ENCODE measurements at places on chromosomes 16 and 17.

DNA sequence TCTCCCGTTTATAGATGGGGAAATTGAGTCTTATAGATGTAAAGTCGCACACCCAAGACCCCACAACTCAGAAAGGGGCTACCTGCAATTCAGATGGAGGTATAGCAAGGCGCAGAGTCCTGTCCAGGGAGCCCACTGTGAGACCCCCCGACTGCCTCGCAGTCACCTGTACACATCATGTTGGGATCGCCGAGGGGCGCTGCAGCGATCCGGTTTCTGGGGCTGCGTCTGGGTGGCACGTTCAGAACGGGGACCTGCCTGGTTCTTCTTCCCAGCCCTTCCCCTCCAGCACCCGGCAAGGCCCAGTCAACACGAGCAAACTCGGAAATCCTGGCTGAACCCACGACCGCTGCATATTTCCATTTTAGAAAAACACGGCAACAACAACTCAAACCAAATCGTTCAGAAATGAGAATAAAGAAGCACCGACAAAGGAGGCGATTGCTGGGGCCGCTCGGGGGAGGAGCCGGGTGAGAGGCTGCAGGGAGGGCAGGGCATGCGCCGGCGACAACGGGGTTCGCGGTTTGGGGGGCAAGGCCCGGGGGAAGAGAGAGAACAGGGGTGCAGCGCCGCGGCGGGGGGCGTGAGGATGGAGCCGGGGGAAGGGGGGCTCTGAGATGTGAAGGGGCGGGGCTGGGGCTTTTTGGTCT lies 643 bp downstream of the HSDL1 start:
- peak; percentile 10 for DNase-seq

DNA sequence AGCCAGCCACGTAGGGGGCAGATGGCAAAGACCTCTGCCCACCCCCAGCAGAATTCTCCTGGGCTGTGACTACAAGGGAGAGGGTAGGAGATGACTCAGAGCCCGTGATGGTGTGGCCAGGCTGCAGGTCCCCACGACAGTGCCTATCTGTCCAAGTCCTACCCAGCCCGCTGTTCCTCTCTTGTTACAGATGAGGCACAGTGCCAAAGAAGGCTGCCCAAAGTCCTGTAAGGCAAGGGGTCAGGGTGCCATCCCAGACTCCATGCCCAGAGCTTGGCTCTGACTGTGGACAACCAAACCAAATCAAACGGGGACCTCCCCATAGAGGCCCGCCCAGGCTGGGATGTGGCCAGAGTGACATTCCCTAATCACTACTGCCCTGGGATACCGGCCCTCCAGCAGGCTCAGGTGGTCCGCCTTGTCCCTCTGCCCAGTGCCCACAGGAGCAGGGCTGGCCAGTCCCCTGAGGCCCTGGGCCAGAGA lies 12.6 kb upstream of the BCAR1 start:
- peak; percentile 46 for DNase-seq

DNA sequence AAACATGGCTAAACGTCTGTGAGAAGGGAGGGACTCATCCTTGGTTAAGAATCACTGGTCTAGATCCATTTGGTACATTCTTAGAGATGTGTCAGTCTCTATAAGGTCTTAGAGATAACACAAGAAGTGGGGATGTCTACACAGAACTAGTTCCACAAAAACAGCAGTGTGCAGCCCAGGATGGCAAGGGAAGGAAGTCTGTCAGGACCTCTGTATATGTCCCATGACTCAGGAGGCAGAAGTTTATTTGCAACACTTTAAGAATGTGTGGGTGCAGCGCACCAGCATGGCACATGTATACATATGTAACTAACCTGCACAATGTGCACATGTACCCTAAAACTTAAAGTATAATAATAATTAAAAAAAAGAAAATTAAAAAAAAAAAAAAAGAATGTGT lies 548.5 kb upstream of the SOX9 start:
- DNase-seq, result no peak

- DNase-seq, result peak; percentile 81
These were observed 2.4 kb downstream of the TANC2 start for GRCh38 chr17:62968445-62968923.

DNA sequence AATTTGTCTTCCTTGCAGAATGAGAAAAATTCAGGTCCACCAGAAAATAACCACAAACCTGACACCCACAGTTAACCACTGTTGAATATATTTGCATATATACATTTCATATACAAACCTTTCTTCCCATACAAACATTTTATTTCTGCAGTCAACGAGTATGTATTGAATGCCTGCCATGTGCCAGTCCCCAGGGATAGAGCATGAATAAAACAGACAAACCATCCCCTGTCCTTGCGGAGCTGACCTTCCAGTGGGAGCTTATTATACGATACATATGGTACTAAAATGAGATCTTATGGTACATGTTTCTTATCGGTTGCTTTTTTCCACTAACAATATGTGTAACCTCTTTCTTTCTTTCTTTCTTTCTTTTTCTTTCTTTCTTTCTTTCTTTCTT lies 116.7 kb downstream of the PITPNC1 start:
- DNase-seq, result no peak

GRCh38 chr16:28569021-28569420 lies 15.3 kb downstream of the SGF29 start:
- DNase-seq, result no peak

DNA sequence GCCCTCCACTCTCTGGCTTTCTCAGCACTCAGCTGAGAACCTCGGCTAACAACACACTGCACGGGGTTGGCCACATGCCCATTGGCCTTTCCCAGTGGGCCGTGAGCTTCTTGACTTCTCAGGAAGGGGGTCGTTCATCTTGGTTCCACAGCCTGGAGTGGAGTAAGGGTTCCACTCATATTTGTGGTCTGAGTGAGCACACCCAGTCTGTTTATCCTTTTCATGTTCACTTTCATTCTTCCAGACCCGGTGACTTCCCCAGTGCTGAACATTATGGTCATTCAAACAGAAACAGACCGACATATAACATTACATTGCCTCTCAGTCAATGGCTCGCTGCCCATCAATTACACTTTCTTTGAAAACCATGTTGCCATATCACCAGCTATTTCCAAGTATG lies 8.2 kb downstream of the MILR1 start:
- DNase-seq, result no peak

- DNase-seq, result no peak
These were observed 40.5 kb downstream of the FTO start for GRCh38 chr16:53744449-53744848.

DNA sequence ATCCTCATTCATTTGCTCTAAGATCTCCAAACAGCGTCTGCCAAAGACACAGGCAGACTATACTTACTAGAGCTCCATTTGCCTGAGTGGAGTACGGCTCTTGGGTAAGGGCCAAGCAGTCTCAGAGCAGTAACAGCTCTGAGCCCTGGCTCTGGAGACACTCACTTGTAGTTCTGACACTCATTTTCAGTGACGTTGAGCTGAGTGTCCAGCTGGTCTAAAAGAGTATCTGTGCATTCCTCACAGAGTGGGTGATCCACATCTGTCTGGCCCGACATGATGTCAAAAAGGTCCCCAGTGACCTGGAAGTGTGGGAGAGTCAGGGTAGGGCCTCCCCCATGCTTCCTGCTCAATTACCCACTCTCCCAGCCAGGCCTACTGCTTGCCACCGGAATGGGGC lies 5.7 kb downstream of the BECN1 start:
- DNase-seq, result no peak

GRCh38 chr17:62089334-62089733 lies 24.3 kb upstream of the MED13 start:
- no peak for DNase-seq

DNA sequence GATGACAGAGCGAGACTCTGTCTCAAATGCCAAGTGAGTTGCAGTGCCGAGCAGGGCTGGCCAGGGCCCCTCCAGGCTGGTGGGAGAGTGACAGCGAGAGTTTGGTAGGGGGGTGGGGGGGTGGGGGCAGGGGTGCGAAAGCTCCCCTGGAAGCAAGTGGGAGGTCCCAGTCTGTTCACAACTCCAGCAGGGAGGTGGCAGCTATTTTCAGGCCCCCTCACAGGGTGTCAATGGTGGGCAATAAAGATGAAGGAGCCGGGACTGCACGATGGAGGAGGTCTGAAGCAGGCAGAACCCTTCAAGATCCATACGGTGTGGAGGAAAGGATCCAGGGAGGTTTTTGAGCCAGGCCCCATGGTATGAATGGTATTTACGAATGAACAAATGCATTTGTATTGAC lies 83.7 kb downstream of the PGS1 start:
- DNase-seq, result no peak

- DNase-seq, result peak; percentile 55
These were observed 184.0 kb upstream of the GSE1 start for GRCh38 chr16:85428899-85429775.

- no peak for DNase-seq
These were observed 608 bp upstream of the COX10 start for GRCh38 chr17:14068542-14069250.
